ENCODE measurements at places on chromosomes 1 and 21.

- H3K27ac ChIP-seq = no peak within 1 kb of the TSS
- peak; percentile 20 for DNase-seq
- no peaks in the 10 kb centered on the region for H3K36me3 ChIP-seq
These were observed at the start of gene PHGDH for GRCh38 chr1:119711804-119712341. TSS of gene PHGDH (plus strand) at chr1:119711934. CDS start at chr1:119712023, 89 bp downstream.

GRCh38 chr1:180542838-180543145, 16.0 kb upstream of the OVAAL start:
- DNase-seq = no peak
- H3K4me3 ChIP-seq = no peak overlapping the region
- H3K4me1 ChIP-seq = no peaks in the 10 kb centered on the region
- peaks cover 2% of the 10 kb centered on the region for H3K27me3 ChIP-seq
- H3K27ac ChIP-seq = no peak overlapping the region
- H3K36me3 ChIP-seq = no peaks in the 10 kb centered on the region

DNA sequence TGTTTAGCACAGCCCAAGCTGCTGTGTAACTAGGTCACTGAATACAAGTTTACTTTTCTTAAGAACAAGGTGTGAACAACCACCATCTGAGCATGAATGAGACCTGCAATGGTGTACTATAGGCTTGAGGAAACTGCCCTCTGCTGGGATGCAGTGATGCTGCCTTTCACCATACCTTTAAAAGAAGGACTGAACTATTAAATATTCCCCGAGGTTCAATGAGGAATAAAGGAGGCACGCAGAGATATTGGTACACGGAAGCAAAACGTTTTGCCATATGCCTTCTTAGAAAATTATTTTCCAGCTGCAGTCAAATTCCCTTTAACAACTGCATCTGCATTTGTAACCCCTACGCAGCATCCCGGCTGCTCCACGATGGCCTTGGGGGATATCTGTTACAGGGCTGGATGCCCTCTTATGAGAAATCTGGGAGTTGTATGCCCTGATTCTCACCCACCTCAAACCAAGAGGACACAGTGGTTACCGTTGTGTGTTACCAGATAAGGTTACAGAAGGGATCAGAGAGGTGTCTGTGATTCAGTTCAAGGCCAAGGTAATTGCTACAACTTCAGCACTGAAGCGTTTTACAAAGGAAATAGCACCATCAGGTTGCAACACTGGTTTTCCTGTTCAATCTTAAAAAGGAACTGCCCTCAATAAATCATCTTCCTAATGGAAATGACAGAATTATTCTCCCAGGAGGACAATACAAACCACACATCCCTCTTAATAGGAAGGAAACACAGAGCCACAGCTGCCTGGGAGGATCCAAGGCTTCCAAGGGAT, 470.5 kb downstream of the LTN1 start:
- no peaks in the 10 kb centered on the region for H3K27me3 ChIP-seq
- H3K4me3 ChIP-seq = no peak overlapping the region
- no peak overlapping the region for H3K27ac ChIP-seq
- peaks cover under 1% of the 10 kb centered on the region for H3K4me1 ChIP-seq
- no peak for DNase-seq
- no peaks in the 10 kb centered on the region for H3K36me3 ChIP-seq

GRCh38 chr1:185568155-185569123, 165.8 kb upstream of the HMCN1 start:
- H3K27me3 ChIP-seq = no peaks in the 10 kb centered on the region
- no peak overlapping the region for H3K4me3 ChIP-seq
- no peak for DNase-seq
- peak overlapping the region; percentile 97 for H3K27ac ChIP-seq
- H3K4me1 ChIP-seq = peaks cover 22% of the 10 kb centered on the region

GRCh38 chr1:24098943-24099638, 12.8 kb downstream of the MYOM3 start:
- H3K4me3 ChIP-seq = no peak overlapping the region
- H3K4me1 ChIP-seq = no peaks in the 10 kb centered on the region
- no peak for DNase-seq
- H3K27me3 ChIP-seq = peaks cover 9% of the 10 kb centered on the region

DNA sequence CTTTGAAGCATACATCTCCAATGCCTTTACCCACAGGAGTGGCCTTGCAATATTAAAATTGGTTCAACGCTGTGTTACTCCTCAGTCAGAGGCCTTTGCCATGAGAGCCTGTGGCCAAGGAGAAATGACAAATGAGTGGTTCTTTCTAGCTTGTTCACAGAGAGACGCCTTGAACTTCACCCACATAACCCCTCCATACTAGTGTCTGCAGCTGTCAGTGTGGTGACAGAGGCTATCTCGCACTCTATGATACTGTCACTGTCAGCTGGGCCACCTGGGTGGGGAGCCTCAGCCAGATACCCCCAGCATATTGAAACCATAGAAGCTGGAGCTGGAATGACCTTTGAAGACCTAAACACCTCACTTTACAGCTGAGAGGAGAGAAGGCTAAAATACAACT, 57.4 kb upstream of the LBR start:
- H3K4me1 ChIP-seq = peaks cover 16% of the 10 kb centered on the region
- no peak overlapping the region for H3K4me3 ChIP-seq
- no peak for DNase-seq
- no peaks in the 10 kb centered on the region for H3K36me3 ChIP-seq

DNA sequence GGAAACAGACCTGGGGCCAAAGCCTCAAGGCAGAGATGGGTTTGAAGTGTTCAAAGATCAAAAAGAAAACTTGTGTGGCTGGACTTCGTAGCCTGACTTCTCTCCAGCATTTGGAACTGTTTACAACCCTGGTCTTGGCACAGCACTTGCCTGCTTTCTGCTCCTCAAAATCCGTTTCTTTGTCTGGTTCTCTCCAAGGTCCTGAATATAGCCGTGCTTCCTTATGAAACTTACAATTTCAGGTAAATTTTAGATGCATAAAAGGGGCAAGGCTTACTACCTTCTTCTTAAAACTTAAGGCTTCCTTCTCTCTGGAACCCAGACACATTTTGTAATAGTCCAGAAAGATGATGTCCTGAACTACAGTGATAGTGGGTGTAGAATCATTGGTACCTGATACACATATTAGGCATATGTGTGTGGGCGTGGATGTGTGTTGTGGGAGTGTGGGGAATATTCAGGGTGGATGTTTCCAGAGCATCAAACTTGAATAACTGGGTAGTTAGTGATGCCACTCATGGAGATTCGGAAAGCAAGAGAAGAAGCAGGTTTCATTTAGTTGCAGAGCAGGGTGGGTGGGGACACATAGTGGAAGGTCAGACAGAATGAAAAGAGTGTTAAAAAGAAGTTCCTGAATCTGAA, 26.4 kb upstream of the FAM78B start:
- no peaks in the 10 kb centered on the region for H3K4me1 ChIP-seq
- H3K27ac ChIP-seq = no peak overlapping the region
- no peaks in the 10 kb centered on the region for H3K36me3 ChIP-seq
- no peak for DNase-seq
- H3K4me3 ChIP-seq = no peak overlapping the region
- peaks cover 9% of the 10 kb centered on the region for H3K27me3 ChIP-seq

Data from memory B cell (primary cell).